AG04450 (cell line): ENCODE measurements at places on chromosomes 3 and 15.

DNA sequence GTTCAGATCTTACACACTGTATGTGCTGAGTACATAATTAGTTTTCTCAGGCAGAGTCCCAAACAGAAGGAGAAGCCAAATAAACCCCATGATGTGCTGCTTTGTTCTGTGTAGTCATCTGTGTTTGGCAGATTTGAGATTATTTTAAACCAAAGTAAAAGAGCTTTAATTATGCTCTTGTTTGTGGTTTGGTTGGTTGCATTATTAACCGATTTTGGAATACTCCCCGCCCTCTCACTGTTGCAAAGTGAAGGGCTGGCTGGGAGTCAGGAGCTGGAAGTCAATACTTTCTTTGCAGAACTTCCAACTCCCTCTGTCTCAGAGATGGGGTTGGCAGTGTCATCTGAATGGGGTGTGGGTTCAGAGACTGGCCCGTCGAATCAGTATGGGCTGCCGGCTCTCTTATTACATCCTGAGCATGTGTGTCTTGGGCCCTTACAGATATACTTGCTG lies 34.4 kb downstream of the SLCO3A1 start:
- DNase-seq: no peak

DNA sequence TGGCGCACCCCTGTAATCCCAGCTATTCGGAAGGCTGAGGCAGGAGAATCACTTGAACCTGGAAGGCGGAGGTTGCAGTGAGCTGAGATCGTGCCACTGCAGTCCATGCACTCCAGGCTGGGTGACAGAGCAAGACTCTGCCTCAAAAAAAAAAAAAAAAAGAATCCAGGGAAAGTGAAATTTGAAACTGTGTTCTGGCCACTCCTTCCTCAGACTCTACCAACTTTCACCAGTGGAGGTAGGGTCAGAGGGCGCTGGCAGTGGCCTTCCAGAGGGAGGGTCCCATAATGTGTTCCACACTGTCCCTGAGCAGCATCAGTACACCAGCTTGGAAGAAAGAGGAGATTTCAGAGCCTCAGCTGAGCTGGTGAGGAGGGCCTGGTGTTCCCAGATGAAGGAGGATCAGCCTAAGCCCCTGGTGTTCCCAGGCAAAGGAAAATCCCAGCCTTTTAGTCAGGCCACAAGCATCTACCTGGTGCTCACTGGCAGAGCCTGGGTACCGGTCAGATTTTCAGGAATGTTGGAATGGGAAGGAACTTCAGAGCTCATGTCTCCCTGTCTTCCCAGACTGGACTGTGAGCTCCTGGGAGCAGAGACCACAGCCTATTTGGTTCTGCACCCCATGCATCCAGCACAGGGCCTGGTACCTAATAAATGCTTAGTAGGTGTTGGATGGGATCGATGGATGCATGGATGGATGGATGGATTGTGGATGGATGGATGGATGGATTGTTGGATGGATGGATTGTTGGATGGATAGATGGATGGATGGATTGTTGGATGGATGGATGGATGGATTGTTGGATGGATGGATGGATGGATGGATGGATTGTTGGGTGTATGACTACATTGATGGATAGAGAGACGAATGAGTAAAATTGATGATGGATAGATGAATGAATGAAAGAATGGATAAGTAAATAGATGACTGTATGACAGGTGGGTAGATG lies 117.9 kb downstream of the CORO2B start:
- DNase-seq: no peak

DNA sequence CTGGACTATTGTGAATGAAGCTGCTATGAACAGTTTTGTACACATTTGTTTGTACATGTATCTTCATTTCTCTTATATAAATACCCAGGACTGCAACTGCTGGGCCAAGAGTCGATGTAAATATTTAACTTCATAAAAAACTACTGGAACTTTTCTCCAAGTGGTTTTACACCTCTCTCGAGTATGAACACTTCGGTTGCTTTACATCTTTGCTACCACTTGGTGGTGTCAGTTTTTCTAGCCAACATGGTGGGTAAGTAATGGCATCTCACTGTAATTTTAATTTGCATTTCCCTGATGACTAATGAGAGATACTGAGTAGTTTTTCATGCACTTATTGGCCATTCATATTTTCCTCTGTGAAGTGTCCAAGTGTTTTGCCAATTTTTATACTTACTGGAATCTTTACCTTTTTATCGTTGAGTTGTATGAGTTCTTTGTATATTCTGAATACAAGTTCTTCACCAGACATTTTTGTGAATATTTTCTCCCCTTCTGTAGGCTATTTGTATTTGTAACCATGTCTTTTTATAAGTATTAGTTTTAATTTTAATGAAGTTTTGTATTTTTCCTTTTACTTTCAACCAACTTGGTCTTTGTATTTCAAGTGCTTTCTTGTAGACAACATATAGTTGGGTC lies 44.4 kb downstream of the PCOLCE2 start:
- DNase-seq: no peak

GRCh38 chr3:127408022-127408683 lies 120.3 kb upstream of the PRR20G start:
- DNase-seq: no peak

DNA sequence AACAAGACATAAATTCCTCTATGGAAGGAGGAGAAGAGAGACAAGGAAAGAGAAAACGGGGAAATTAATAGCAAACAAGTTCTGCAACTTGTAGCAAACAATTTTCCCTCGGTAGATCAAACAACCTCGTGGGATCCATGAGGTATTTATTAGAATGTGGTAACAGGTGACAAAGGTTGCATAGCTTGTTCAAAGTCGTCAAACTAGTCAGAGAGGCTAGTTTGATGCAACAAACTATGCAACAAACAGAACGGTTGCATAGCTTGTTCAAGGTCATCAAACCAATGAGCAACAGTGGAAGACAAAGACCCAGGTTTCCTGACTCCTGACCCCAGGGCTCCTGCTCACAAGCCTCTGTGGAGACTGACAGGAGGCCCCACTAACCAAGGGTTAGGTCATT lies 20.7 kb downstream of the MB21D2 start:
- no peak for DNase-seq

DNA sequence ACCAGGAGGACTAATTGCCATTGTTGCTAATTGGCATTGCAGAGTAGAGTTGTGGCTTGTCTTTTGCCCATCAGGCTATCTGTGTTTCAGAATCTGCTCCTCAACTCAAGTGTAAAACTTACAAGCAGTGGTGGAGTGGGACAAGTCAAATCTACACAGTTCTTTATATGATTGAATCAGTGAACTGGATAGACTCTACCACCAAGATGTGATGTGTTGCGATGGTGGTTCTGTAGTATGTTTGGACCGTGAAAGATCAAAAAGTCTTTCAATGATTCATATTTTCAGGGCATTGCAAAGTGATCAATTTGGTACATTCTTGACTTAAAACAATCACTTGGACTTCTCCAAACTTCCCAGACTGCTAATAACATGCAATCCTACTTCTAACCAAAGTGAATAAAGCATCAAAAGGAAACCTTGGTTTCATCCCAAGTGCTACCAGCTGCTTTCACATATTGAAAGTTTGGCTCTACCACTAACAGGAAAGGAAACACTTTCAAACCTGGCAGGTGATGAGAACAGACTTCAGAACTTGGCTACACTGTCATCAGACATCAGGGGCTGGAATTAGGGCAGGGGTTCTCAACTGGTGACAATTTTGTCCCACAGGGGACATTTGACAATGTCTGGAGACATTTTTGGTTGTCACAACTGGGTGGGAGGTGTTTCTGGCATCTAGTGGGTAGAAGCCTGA lies 844.7 kb upstream of the CFAP20DC start:
- no peak for DNase-seq
